ENCODE measurements at places on chromosomes 2 and 18.

GRCh38 chr2:159106109-159106508 lies 137.7 kb downstream of the TANC1 start:
- DNase-seq = no peak

GRCh38 chr18:33578518-33579348 lies 714 bp downstream of the ASXL3 start:
- DNase-seq = no peak

- peak; percentile 83 for DNase-seq
Measured at GRCh38 chr2:25276569-25277465, 64.9 kb downstream of the DNMT3A start.

GRCh38 chr2:33503002-33503401 lies 26.6 kb downstream of the RASGRP3 start:
- no peak for DNase-seq

- no peak for DNase-seq
Measured at GRCh38 chr2:43874776-43875451, 36.1 kb downstream of the ABCG8 start.

GRCh38 chr2:69811018-69811417 lies 18.4 kb upstream of the GMCL1 start:
- DNase-seq = no peak

Data from activated CD4-positive, alpha-beta T cell treated with anti-CD3 and anti-CD28 coated beads, Interleukin-10, Interleukin-2, amounts not matched to agents 100 ng/mL and 50 ng/mL, durations not matched to agents 16 hours and 8 hours (primary cell).